ENCODE measurements at places on chromosomes 4 and X. TPM values are rescaled to one million over a fixed set of nuclear protein-coding genes. Genes with fewer than 3 reads are reported as not detected.

GRCh38 chr4:4247696-4248028, 361 bp downstream of the TMEM128 start:
- H3K27ac ChIP-seq, result peak overlapping the region; percentile 97
- no peaks in the 10 kb centered on the region for H3K27me3 ChIP-seq
- peak overlapping the region; percentile 91 for H3K4me3 ChIP-seq
- peaks cover 21% of the 10 kb centered on the region for H3K36me3 ChIP-seq
- peaks cover 15% of the 10 kb centered on the region for H3K4me1 ChIP-seq
- DNase-seq, result no peak

DNA sequence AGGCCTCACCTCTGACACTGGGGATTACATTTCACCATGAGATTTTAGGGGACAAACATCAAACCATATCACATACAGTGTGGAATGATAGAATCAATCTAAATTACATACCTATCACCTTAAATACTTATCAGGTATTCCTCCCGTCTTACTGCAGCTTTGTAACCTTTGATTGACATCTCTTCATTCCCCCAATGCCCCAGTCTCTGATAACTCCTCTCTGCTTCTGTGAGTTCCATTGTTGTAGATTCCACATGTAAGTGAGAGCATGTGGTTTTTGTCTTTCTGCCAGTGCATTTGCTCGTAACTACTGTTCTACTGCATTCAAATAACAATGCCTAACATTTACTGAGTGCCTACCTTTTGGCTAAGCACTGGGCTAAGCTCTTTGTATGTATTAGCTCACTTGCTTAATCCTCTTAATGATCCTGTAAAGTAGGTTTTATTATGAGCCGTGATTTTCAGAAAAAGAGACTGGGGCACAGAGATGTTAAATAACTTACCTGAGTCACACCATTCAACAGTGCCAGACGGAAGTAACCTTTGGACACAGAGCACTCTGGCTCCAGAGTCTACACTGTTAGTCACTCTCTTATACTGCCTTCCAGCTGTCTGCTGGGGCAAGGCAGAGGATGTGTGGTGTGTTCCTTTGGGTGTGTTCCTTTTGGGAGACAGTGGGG, 63.7 kb upstream of the ESX1 start:
- no peaks in the 10 kb centered on the region for H3K27me3 ChIP-seq
- no peak overlapping the region for H3K27ac ChIP-seq
- no peak for DNase-seq
- no peak overlapping the region for H3K4me3 ChIP-seq

DNA sequence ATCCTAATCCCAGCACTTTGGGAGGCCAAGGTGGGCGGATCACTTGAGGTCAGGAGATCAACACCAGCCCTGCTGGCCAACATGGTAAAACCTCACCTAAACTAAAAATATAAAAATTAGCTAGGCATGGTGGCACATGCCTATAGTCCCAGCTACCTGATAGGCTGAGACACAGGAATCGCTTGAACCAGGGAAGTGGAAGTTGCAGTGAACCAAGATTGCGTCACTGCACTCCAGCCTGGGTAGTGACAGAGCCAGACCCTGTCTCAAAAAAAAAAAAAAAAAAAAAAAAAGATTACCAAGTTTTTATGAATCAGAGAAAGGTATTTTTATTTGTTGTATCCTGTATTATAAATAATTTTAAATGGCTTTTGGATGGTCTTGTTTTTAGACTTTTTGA, 15.1 kb downstream of the TRAPPC11 start:
- peak; percentile 23 for DNase-seq
- H3K27ac ChIP-seq, result no peak overlapping the region
- H3K4me1 ChIP-seq, result no peaks in the 10 kb centered on the region

GRCh38 chr4:109738104-109738872, 8.4 kb upstream of the PLA2G12A start:
- H3K4me1 ChIP-seq, result no peaks in the 10 kb centered on the region
- no peaks in the 10 kb centered on the region for H3K27me3 ChIP-seq
- no peak overlapping the region for H3K4me3 ChIP-seq
- H3K36me3 ChIP-seq, result no peaks in the 10 kb centered on the region
- no peak overlapping the region for H3K27ac ChIP-seq

- H3K36me3 ChIP-seq, result peaks cover 59% of the 10 kb centered on the region
- H3K27ac ChIP-seq, result no peak overlapping the region
These were observed 30.0 kb downstream of the ANXA3 start for GRCh38 chr4:78581618-78582017.

DNA sequence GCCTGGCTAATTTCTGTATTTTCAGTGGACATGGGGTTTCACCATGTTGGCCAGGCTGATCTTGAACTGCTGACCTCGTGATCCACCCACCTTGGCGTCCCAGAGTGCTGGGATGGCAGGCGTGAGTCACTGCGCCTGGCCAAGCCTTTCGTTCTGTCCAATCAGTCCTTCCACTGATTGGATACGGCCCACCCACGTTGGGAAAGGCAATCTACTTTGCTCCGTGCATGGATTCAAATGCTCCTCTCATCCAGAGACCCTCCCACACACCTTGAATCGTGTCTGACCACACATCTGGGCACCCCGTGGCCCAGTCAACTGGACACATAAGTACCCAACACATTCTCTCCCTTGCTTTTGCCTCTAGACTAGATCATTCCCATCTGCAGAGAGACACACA, 74.9 kb downstream of the CRLF2 start:
- DNase-seq, result peak; percentile 3
- H3K4me3 ChIP-seq, result no peak overlapping the region
- H3K27me3 ChIP-seq, result no peaks in the 10 kb centered on the region
- no peaks in the 10 kb centered on the region for H3K4me1 ChIP-seq
- no peak overlapping the region for H3K27ac ChIP-seq
- no peaks in the 10 kb centered on the region for H3K36me3 ChIP-seq

- H3K4me3 ChIP-seq, result no peak overlapping the region
- no peak for DNase-seq
- H3K27me3 ChIP-seq, result no peaks in the 10 kb centered on the region
- peak overlapping the region; percentile 39 for H3K27ac ChIP-seq
These were observed 108.3 kb downstream of the AFAP1 start for GRCh38 chr4:7831330-7831729.

DNA sequence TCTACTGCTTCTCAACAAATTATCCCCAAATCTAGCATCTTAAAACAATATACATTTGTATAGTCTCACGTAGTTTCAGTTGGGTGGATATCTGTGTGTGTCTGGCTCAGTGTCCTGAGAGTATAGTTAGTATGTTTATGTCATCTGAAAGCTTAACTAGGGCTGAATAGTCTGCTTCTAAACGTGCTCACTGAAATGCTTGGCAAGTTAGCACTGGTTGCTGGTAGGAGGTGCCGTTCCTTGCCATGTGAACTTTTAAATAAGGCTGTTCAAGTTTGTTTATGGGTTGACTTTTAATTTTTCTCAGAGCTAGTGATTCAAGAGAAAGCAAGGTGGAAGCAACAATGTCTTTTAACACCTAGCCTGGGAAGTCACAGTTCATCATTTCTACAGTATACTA, 1673.6 kb downstream of the PCDH7 start:
- H3K27me3 ChIP-seq, result no peaks in the 10 kb centered on the region
- no peaks in the 10 kb centered on the region for H3K4me1 ChIP-seq
- no peak for DNase-seq
- H3K36me3 ChIP-seq, result no peaks in the 10 kb centered on the region
- no peak overlapping the region for H3K4me3 ChIP-seq
- no peak overlapping the region for H3K27ac ChIP-seq

DNA sequence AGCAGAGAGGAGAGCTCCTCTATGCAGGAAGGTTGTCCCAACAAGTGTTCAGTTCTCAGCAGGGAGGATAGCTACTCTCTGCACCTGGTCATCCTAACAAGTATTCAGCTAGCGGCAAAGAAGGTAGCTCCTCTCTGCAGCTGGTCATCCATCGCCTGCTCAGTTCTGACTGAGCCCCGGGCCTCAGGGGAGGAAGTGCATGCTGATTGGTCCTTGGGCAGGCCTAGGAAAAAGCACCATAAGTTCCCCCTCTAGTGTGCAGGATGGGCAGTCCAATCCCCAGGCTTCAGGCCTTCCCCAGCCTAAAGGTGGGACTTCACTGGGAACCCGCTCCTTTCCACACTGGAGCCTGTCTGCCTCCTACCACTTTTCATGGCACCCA, 4.4 kb upstream of the FBXW7 start:
- no peak for DNase-seq
- H3K4me1 ChIP-seq, result peaks cover 13% of the 10 kb centered on the region
- no peaks in the 10 kb centered on the region for H3K36me3 ChIP-seq
- no peak overlapping the region for H3K27ac ChIP-seq
- H3K27me3 ChIP-seq, result no peaks in the 10 kb centered on the region
- H3K4me3 ChIP-seq, result no peak overlapping the region

DNA sequence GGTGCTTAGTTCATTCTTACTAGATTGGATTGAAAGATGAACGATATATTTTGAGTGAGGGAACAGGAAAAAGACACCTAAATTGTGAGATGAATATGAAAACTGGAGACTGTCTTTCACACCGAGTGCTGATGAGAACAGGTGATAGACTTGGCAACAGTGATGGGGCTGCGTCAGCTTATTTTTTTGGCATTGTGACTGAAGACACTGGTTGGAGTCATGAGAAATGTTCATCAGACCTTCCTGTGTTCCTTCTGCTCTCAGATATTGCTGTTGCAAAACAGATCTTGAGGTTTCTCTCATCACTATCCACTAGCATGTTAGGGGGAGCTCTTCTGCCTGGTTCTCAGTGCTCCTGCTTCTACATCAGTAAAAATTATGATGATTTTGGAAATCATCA, 124.2 kb upstream of the KCNIP4 start:
- no peaks in the 10 kb centered on the region for H3K36me3 ChIP-seq
- H3K27ac ChIP-seq, result no peak overlapping the region
- no peaks in the 10 kb centered on the region for H3K27me3 ChIP-seq
- no peak for DNase-seq
- no peak overlapping the region for H3K4me3 ChIP-seq

DNA sequence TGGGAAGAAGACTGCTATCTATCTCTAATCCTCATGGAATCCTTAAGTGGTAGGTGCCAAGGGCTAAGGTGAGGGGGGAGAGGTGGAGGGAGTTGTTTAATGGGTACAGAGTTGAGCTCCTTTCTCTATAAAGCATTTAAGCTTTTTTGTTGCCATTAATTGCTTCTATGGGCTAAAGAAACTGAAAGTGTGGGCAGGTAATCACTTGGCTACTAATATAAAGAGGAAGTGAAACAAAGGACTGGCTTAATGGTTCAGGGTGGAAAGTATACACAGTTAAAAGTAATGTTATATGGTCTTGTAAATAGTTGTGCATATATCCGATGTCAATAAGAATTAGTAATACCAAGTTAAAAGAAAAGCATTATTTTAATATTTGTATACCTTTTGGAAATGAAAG, 83.9 kb downstream of the POLA1 start:
- no peak overlapping the region for H3K4me3 ChIP-seq
- H3K4me1 ChIP-seq, result no peaks in the 10 kb centered on the region
- H3K27ac ChIP-seq, result no peak overlapping the region
- H3K27me3 ChIP-seq, result no peaks in the 10 kb centered on the region
- H3K36me3 ChIP-seq, result no peaks in the 10 kb centered on the region

GRCh38 chrX:71099736-71100135, 4.1 kb downstream of the FOXO4 start:
- H3K4me3 ChIP-seq, result no peak overlapping the region
- DNase-seq, result no peak
- H3K27ac ChIP-seq, result no peak overlapping the region

DNA sequence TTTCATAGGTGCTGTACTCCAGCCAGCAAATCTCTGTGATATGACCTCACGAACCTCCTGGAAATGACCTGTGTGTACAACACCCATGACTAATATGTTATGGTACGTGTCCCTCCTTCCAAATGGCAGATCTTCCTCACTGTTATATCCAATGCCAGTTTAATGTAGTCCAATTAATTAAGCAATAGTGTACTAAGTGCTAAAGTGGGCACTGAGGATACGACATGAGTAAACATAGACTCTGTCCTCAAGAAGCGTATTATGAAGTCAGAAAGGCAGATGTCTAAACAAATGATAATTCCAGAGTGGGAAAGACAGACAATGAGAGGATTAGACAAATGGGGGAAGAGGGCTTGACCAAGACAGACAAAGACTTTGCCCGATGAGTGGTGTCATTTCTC, 33.9 kb downstream of the GPRIN3 start:
- H3K36me3 ChIP-seq, result no peaks in the 10 kb centered on the region
- DNase-seq, result no peak
- no peak overlapping the region for H3K4me3 ChIP-seq
- H3K27me3 ChIP-seq, result no peaks in the 10 kb centered on the region
- H3K4me1 ChIP-seq, result no peaks in the 10 kb centered on the region
- H3K27ac ChIP-seq, result no peak overlapping the region

- no peaks in the 10 kb centered on the region for H3K27me3 ChIP-seq
- no peaks in the 10 kb centered on the region for H3K4me1 ChIP-seq
- H3K4me3 ChIP-seq, result no peak overlapping the region
- no peak for DNase-seq
These were observed 38.6 kb downstream of the NSUN7 start for GRCh38 chr4:40788331-40788730.

GRCh38 chr4:102586644-102587021, 85.5 kb downstream of the NFKB1 start:
- H3K4me1 ChIP-seq, result no peaks in the 10 kb centered on the region
- DNase-seq, result no peak
- no peak overlapping the region for H3K27ac ChIP-seq

DNA sequence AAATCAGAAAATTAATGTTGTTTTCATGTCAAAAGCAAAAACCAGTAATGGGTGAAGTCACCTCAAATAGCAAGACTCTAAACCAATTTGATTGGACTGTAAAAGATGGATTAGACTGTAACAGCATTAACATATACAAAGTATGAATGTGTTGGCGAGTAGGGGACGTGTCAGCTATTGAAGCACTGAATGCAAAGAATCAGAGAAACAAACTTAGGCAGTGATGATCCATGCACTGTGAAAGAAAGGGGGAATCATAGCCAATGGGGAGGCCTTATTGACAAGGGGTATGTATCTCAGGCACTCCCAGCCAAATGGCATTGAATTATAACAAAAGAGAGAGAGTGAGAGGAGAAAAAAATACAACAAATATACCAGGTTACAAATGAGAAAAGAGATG, 30.5 kb upstream of the EIF4E start:
- H3K36me3 ChIP-seq, result no peaks in the 10 kb centered on the region
- H3K27me3 ChIP-seq, result no peaks in the 10 kb centered on the region
- DNase-seq, result no peak
- no peak overlapping the region for H3K27ac ChIP-seq
- no peak overlapping the region for H3K4me3 ChIP-seq
- H3K4me1 ChIP-seq, result no peaks in the 10 kb centered on the region

GRCh38 chr4:26204911-26205370, 115.9 kb upstream of the RBPJ start:
- DNase-seq, result no peak
- no peaks in the 10 kb centered on the region for H3K27me3 ChIP-seq
- no peaks in the 10 kb centered on the region for H3K4me1 ChIP-seq
- H3K36me3 ChIP-seq, result no peaks in the 10 kb centered on the region
- no peak overlapping the region for H3K4me3 ChIP-seq

GRCh38 chrX:131816551-131817136, 206.5 kb upstream of the STK26 start:
- H3K4me3 ChIP-seq, result peak overlapping the region; percentile 33
- DNase-seq, result no peak
- H3K36me3 ChIP-seq, result no peaks in the 10 kb centered on the region
- H3K27ac ChIP-seq, result peak overlapping the region; percentile 61
- H3K4me1 ChIP-seq, result peaks cover 5% of the 10 kb centered on the region

FAM149A gene
- total RNA-seq, result 11.0 TPM

TCEAL6 gene
- total RNA-seq, result not detected

FGFRL1 gene
- total RNA-seq, result 21.0 TPM

MUC7 gene
- total RNA-seq, result not detected

SYTL4 gene
- total RNA-seq, result 7.4 TPM

MTTP gene
- total RNA-seq, result 0.30 TPM

LRCH2 gene
- 7.3 TPM for total RNA-seq

GABRA4 gene
- not detected for total RNA-seq

MTHFD2L gene
- 20.7 TPM for total RNA-seq

CENPVL2 gene
- not detected for total RNA-seq

CDX4 gene
- not detected for total RNA-seq

MSX1 gene
- not detected for total RNA-seq
